NK-92 treated with Interleukin-12 subunit alpha and Interleukin-12 subunit beta, amount 100 ng/mL, for 24 hours (cell line): ENCODE measurements at places on chromosomes 11 and 22.

DNA sequence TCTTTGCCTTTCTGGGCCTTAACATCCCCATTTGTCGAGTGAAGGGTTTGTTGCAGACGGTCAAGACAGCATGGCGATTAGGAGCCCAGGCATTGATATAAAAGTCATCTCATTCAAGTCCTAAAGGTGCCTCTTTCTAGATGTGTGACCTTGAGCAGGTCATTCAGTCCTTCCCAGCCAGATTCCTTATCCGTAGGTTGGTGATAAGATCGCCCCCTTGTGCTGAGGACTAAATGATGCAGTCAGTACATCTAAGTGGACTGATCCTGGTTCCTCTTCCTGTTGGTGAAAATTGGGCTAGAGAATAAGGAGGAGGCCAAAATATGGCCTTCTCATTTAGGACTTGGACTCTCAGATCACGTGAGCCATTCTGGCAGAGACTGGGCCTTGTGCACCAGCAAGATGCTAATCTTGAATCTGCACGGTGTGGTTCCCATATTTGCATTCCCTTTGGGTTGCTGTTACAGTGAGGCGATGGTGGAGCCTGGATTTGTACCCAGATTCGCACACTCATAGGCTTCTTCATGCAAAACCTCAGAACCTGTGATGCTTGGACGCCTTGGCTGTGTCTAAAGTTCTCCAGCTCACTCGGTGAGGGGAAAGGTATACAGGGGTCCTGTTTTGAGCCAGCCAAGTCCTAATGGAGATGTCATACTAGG lies 156.8 kb downstream of the MYO18B start:
- no peak for DNase-seq

GRCh38 chr11:77217156-77217555 lies 84.3 kb downstream of the GDPD4 start:
- DNase-seq = no peak

DNA sequence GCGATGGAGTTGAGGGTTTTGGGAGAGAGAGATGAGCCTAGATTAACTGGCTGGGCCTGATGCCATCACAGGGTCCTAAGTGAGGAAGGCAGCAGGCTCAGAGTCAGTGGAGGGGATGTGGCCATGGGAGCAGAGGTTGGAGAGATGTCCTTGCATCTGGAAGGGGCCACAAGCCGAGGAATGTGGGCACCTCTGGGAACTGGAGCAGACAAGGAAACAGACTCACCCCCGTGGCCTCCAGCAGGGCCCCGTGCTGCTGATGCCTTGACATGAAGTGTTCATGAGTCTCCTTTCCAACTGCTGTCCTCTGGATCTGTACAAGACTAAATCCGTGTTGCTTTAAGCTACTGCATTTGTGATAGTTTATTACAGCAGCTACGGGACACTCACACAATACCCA lies 49.2 kb downstream of the SHISAL1 start:
- no peak for DNase-seq

DNA sequence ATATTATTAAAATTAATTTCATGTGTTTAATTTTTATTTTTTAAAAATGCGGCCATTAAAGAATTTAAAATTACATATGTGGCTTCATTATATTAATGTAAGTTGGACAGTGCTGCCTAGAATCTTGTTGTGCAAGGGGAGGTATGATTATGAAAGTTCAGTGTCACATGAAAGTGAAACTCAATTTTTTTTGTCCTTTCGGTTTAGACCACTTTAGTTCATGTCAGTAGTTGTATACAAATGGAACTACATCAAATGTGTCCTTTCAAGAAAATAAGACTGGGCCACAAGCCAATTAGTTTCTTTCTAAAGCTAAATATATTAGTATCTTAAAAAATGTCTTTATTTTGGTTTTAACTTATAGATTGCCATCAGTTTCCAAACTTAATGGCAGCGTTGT lies 35.7 kb downstream of the TBCEL start:
- DNase-seq = no peak
